Activated naive CD8-positive, alpha-beta T cell treated with anti-CD3 and anti-CD28 coated beads for 36 hours (primary cell): ENCODE measurements at places on chromosomes 2 and 18. TPM values are rescaled to one million over a fixed set of nuclear protein-coding genes. Genes with fewer than 3 reads are reported as not detected.

The LAMA1 gene
- not detected for total RNA-seq

DNA sequence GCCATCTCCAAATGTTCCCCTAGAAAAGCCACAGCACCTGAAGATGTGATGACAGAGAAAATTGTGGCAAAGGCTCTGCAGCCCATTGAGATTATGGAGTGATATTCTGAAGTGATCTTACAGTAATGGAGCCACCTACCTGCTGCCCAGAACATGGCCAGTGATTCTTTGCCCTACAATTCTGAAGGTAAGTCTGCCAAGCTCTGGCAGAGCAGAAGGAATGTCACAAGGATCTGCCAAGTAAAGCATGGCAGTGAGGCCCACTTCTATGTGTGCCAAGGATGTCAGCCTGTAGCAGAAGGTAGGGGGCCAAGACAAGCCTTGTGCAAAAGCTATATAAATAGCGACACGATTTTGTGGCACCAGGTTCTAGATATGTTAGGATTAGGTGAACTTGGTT, 155.1 kb downstream of the RND3 start:
- DNase-seq, result no peak

The SERPINB4 gene
- not detected for total RNA-seq

The ALPP gene
- not detected for total RNA-seq

The KIF1A gene
- total RNA-seq, result 7.7 TPM

The SGPP2 gene
- total RNA-seq, result 2.7 TPM

DNA sequence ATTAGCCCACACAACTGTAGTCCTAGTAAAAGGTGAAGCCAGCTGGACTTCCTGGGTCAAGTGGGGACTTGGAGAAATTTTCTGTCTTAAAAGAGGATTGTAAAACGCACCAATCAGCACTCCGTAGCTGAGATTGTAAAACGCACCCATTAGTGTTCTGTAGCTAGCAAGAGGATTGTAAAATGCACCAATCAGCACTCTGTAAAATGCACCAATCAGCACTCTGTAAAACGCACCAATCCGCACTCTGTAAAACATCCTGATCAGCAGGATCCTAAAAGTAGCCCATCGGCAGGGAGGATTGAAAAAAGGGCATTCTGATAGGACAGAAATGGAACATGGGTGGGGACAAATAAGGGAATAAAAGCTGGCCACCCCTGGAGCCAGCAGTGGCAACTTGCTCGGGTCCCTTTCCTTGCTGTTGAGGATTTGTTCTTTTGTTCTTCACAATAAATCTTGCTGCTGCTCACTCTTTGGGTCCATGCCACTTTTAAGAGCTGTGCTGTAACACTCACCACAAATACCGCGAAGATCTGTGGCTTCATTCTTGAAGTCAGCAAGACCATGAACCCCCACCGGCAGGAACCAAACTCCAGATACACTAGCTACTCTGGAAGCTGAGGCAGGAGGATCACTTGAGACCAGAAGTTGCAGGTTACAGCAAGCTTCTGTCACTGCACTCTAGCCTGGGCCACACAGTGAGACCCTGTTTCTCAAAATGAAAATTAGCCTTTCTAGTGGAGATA, 102.6 kb downstream of the HS6ST1 start:
- no peak for DNase-seq

The LOXL3 gene
- total RNA-seq, result 1.9 TPM

- no peak for DNase-seq
These were observed 15.2 kb upstream of the SAP130 start for GRCh38 chr2:128043041-128043440.

DNA sequence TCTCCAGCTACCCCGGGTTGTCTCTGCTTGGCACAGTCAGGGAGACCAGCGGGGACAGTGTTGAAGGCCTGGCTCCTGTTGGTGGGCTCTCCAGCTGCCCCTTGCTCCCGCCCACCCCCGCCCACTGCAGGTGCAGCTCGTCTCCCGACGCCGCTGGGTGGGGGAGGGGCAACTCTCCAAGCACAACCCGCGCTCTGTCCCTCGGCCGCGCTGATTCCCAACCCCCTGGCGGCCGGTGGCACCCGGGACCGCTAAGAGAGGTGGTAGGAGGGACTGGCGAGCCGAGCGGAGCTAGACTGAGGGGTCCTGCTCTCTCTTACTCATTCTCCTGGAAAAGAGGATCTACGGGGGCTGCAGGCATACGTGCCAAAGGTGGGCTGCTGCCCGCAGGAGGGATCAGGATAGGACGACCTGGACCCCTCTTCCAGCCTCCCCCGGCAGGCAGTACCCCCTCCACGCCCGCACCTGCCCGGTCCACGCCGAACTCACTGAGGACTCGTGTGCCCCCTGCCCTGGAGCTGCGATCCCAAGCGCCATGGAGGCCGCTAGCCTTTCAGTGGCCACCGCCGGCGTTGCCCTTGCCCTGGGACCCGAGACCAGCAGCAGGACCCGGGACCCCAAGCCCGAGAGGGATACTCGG, 44.5 kb downstream of the DDX18 start:
- DNase-seq, result no peak

DNA sequence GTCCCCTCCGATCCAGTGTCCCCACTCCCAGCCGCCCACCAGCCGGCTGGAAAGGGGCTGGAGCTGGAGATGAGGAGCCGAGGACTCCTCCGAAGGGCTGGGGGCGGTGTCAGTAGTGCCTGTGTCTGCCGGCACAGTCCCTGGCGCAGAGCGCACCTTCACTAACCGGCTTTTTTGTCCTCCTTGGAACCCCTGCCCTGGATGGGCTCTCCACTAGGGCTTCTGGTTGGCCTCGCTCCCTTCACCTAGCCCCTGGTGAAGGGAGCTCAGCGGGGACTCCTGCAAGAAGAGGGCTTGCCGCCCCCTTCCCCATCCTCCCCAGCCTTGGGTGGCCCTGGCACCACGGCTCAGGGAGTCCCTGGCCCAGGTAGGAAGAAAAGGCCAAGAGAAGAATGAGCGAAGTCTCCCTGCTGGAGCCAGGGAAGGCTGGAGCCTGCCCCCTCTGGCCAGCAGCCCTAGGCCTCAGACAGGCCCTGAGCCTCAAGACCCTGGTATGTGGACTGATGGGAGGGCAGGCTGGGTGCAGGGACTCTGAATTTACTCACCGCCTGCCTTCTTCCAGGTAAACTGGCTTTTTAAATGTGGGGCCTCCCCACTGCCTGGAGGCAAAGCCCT, 570 bp upstream of the ECEL1 start:
- DNase-seq, result no peak

- DNase-seq, result no peak
These were observed 223.7 kb downstream of the ACKR3 start for GRCh38 chr2:236793023-236794011.

The DPP10 gene
- not detected for total RNA-seq

GRCh38 chr2:171522788-171523087, 464 bp downstream of the CYBRD1 start:
- DNase-seq, result peak; percentile 30

DNA sequence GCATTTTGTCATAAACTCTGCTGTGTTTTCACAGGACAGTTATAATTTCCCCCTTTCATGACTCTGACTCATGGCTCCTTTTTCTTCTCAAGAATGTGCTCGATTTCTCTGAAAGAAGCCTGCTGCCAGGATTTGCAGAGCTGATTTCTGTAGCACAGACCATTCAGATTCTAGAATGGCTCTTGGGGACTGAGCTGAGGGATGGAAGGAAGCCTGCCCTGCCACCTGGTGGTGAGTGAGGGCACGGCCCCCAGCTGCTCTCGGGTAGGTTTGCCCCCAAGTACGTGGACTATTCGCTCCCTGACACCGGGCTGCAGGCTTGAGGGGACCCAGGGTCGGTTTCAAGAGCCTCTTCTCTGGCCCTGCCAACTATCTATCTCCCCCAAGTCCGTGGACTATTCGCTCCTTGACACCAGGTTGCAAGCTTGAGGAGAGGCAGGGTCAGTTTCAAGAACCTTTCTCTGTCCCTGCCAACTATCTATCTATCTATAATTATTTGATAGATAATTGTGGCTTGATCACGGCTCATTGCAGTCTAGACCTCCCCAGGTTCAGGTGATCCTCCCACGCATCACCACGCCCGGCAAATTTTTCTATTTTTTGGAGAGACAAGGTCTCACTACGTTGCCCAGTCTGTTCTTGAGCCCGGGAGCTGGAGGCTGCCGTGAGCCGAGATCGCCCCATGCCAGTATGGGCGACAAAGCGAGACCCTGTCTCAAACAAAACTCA, 1.4 kb upstream of the SMYD5 start:
- peak; percentile 77 for DNase-seq

GRCh38 chr18:11969904-11970835, 11.1 kb upstream of the IMPA2 start:
- DNase-seq, result no peak

DNA sequence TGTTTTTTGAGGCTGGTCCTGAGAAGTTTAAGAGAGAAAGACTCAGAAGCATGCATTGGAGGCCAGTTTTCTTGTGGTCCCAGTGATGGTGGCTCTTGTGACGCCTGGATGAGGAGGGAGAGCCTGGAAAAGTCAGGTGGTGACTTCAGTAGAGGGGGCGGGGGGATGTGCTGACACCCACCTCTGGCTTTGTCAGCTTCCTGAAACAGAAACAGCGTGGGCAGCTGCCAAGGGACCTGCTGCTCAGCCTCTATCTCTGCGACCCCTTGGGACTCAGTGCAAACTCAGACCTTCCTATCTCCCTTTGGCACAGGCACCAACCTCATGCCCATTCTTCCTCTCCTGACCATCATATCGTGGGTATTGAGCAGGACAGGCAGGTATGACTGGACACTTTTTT, 6.4 kb downstream of the TGFBRAP1 start:
- DNase-seq, result no peak

The LCT gene
- 0.31 TPM for total RNA-seq

DNA sequence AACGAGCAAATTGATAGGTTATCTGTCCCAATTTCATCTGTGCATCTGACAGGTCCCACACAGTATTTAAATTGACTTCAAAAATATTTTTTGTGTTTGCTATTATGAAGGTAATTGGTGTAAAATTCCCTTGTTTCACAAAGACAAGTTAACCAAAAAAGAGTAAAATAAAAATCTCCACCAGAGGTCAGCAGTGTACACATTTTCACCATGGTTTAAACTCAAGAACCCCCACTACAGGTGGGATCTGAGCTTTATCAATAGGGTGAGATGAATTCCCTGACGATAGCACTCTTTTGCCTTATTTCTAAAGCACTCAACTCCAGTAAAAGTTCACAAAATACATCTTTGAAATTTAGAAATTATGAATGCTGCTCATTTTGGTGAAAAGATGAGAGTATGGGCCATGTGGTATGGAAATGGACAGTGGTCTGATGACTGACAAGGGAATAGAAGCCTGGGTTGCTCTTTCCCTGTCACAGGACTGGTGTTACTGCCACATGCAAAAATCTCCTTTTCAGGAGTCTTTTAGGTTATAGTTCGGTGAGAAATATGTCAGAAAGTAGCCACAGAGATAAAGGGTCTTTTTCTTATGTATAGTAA, 68.0 kb downstream of the SERPINB8 start:
- no peak for DNase-seq

GRCh38 chr2:189629531-189630453, 31.5 kb upstream of the ASNSD1 start:
- DNase-seq, result no peak

DNA sequence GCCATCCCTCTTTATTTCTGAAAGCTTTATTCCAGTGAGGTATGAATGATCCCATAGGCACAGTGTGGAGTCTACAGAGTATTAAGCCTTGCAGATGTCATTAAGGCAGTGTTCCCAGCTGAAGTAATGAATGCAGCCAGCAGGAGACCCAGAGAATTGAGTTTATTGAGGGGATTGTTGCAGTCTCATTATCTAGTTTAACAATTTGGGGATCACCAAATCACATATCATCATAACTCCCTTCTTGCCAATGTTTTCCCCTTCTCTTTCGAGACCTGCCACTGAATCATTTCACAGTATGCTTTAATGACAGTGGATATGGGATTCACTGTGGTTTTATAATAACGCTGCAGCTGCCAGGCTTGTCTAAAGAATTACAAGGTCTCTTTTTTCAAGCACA, 249.3 kb upstream of the FSHR start:
- DNase-seq, result no peak

GRCh38 chr2:179233083-179233490, 31.5 kb downstream of the SESTD1 start:
- no peak for DNase-seq

- DNase-seq, result no peak
These were observed 59.2 kb downstream of the DOCK10 start for GRCh38 chr2:224982910-224983711.

DNA sequence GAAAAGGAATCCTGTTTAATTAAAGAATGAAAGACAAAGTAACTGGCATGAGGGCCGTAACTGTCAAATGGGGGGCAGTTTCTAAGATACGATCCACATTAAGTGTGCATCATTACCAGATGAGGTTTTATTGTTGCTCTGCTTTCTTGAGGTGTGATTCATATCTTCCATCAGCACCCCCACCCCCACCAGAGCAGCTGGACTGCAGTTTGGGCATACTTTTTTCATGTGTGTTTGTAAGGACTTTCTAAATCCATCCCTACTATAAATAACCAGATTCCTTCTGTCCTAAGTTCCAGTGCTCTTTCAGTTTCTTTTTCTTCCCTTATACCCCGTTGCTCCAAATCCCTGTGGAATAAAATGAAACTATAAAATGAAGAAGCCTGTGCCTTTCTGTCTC, 142.1 kb downstream of the CDCA7 start:
- no peak for DNase-seq

The TSPYL6 gene
- not detected for total RNA-seq

The GALR1 gene
- not detected for total RNA-seq

The UGT1A3 gene
- not detected for total RNA-seq

DNA sequence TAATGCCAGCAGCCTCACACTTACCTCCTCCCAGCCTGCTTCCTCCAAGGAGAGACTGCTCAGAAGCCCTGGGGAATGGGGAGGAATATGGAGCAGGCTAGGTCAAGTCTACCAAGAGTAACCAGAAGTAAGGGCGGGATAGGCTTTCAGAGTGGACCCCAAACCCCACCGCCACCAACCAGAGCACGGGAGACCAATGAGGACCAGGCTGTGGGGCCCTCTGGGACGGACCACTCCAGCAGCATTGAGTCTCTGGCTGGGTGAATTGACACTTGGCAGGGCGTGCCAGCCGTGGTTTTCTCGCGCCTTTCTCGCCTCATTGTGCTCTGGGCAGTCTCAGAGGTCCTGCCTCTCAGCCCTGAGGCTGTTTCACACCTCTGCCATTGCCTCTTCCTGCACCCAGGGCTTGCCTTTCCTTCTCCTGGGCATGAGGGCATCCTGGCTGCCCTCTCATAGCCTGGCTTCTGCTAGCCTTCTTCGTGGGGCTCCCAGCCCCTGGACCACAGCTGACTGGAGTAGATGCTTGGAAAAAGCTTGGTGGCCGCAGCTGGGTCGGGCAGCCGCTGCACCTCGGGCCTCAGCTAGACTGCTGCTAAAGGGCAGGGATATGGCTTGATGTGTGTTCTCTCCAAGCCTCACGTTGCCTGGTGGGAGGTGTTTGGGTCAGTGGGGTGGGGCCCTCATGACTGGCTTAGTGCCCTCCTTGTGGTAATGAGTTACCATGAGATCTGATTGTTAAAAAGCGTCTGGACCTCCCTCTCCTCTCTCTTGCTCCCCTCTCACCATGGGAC, 40.5 kb upstream of the HS6ST1 start:
- no peak for DNase-seq

The LYPD1 gene
- not detected for total RNA-seq

DNA sequence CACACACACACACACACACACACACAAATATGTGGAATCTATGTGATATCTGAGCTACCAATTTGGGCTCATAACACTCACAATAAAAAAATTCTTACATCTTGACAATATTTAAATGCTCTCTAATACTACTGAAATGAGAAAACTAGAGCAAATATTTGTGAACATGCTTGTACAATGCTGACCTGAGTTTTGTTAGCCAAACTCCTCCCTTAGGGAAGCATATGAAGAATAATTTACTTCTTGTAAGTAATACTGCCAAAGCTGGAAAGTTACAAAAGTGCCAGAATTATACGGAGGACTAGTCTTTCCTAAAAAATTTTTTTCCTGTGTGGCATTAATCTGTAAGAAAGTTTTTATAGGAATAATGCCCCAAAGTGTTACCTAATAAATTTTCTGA, 18.5 kb downstream of the MBD2 start:
- no peak for DNase-seq

The DCDC2C gene
- total RNA-seq, result not detected
